ENCODE measurements at places on chromosomes 2 and 18. TPM values are rescaled to one million over a fixed set of nuclear protein-coding genes. Genes with fewer than 3 reads are reported as not detected.

The SKA1 gene
- 0.55 TPM for total RNA-seq

The RAD51AP2 gene
- not detected for total RNA-seq

The HOXD13 gene
- not detected for total RNA-seq

The RHOB gene
- total RNA-seq = 21.5 TPM

The TM4SF20 gene
- not detected for total RNA-seq

The UGT1A8 gene
- not detected for total RNA-seq

The LINC00305 gene
- total RNA-seq = not detected

The HOXD11 gene
- not detected for total RNA-seq

GRCh38 chr2:229230256-229230655, 40.8 kb downstream of the PID1 start:
- DNase-seq = no peak
- no peak overlapping the region for H3K27ac ChIP-seq
- H3K27me3 ChIP-seq = no peaks in the 10 kb centered on the region

GRCh38 chr2:68088940-68089339, 26.1 kb upstream of the C1D start:
- peaks cover 4% of the 10 kb centered on the region for H3K4me1 ChIP-seq
- H3K27ac ChIP-seq = no peak overlapping the region
- H3K36me3 ChIP-seq = no peaks in the 10 kb centered on the region
- no peak overlapping the region for H3K4me3 ChIP-seq

DNA sequence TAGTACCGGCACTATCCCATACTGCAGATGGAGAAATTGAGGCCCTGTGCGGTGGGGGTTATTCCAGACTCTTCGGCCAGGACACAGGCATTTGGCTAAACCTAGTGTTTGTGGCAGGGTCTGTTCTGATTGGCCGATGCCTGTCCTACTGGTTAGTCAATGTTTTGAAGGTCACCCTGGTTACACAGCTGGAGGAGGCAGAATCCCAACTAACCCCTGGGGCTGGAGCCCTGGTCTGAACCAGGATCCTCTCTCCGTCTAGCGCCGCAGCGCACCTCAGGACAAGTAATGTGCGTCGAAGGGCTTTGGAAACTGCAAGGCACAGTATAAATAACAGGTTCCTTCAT, 19.4 kb downstream of the TEX44 start:
- no peaks in the 10 kb centered on the region for H3K27me3 ChIP-seq
- no peaks in the 10 kb centered on the region for H3K36me3 ChIP-seq
- no peak for DNase-seq
- peak overlapping the region; percentile 60 for H3K4me3 ChIP-seq
- peaks cover 25% of the 10 kb centered on the region for H3K4me1 ChIP-seq
- H3K27ac ChIP-seq = no peak overlapping the region

DNA sequence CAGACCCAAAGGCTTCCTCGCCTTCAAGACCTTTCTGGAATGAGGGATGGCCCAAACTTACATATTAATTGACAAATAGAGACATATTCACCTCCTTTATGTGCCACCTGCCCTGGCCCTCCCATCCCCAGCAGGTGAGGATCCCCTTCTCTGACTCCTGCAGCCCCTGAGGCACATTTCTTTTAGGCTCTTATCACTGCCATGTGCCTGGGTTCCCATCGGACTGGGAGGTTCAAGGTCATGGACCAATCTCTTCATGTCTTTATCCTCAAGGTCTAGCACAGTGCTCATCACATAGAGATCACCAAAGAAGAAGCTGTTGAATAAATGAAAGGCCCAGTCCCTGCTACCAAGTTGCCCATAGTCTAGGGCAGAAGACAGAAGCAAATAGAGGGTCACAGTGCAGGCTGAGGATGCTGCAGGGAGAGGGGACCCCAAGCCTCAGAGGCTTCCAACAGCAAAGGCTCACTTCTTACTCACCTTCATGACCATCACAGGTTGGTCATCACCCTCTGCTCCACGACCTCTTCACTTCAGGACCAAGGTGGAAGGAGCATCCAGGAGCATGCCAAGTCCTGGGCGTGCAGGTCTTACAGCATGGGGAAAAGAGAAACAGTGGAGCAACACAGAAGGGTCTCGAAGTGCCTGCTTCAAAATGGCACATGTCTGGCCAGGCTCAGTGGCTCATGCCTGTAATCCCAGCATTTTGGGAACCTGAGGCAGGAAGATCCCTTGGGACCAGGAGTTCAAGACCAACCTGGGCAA, 193.9 kb downstream of the SMAD2 start:
- peaks cover 44% of the 10 kb centered on the region for H3K27me3 ChIP-seq
- no peak overlapping the region for H3K4me3 ChIP-seq
- H3K27ac ChIP-seq = no peak overlapping the region
- no peaks in the 10 kb centered on the region for H3K4me1 ChIP-seq

Measured in naive thymus-derived CD8-positive, alpha-beta T cell (primary cell).